NCI-H2029 (cell line): ENCODE measurements at places on chromosomes 7 and 10.

DNA sequence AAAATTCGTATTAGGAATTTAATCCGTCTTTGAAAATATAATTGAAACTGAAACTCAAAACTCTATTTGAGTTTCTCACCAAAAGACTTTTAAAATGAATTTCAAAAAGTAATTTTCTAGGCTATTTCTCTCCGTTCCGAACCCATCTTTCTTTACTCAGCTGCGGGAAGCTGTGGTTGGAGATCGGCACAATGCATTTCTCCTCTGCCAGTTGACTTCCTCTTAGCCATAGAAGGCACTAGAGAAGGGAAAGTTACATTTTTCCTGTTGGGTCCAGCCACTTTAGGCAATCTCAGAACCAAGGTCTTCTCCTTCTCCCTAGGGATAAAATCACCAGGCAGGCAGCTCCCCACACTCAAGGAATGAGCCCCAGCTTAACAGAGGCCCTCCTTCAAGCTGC lies 133.6 kb upstream of the COL1A2 start:
- DNase-seq: no peak

- DNase-seq: no peak
Measured at GRCh38 chr10:118307859-118308258, 34.3 kb downstream of the FAM204A start.

GRCh38 chr10:5945561-5946418 lies 31.6 kb downstream of the IL15RA start:
- DNase-seq: no peak

- DNase-seq: no peak
Measured at GRCh38 chr7:158614700-158615099, 27.1 kb upstream of the PTPRN2 start.
